Heart right ventricle (tissue), 16 donors: ENCODE measurements at places on chromosomes 6 and 20. TPM values are rescaled to one million over a fixed set of nuclear protein-coding genes. Genes with fewer than 3 reads are reported as not detected.

- DNase-seq: no peak
These were observed 2.3 kb downstream of the NKAIN2 start for GRCh38 chr6:123805921-123806320.

DNA sequence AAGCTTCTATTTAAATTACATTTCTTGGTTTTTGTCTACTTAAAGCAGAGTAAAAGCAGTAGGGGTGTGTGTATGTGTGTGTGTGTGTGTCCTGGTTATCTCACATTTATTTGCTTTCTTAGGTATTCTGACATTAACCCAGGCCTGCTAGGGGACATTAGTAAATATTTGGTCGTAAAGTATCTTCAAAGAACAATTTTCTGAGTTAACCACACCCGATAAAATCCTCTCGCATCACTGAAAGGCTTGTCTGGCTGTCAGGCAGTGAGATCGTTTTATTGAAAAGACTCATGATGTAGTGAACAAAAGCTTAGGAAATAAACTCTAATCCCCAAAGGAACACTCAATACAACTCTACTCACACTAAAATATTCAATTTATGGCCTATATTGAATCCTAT is 77.9 kb downstream of the ZNF217 start:
- DNase-seq: no peak

The PEDS1 gene
- total RNA-seq: 36.2 TPM

The PAX1 gene
- total RNA-seq: not detected

- peak; percentile 6 for DNase-seq
These were observed 29.5 kb upstream of the BHLHE23 start for GRCh38 chr20:63036291-63036690.

DNA sequence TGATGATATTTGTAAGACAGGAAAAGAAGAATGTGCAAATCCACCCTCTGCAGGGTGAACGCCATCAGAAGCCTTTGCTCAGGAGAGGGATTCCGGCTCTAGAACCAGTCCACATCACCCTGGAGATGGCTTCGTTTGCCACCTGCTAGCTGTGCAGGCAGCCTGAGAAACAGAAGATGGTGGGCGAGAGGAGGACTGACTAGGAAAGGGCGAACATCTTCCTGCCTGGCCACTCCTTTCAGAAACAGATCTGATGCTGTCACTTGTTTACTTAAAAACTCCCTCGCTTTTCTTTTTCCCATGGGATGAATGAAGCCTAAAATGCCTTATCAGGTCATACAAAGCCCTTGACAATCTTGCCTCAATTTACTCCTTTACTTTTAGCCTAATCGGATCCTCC is 1.2 kb downstream of the PTPRA start:
- no peak for DNase-seq

The SLC17A4 gene
- total RNA-seq: not detected

DNA sequence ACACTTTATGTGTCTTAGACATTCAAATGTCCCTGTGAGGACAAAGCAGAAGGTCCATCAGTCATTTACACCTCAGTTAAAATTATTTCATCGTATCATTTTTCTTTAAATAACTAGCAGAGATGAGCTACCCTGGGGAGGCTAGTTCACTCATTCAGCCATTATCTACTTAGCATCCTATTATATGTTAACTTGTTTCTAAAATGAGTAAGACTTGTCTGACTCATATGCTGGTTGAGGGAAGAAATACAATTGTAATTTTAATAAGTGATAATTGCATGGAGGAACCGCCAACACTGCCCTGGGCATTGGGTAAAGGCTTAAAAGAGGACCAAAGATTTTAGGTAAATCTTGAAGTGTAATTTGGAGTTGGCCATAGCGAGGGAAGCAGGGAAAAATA is 12.4 kb upstream of the PTPRK start:
- no peak for DNase-seq

DNA sequence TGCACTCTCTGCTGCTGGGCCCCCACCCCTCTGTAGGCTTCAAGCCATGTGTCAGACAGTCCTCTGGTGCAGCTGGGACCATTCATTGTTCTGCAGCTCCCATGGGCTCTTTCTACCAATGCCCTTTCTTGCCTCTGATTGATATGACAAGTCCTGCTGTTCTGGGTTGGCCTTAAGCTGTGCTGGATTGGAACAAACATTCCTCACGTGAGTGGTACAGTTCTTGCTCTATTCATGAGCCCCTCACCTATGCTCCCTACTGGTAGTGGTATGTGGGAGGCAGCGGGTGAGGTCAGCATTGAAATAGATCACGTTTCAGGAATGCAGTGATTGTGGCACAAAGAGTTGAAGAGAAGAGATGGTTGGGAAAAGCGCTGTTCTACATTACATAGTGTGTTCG is 48.8 kb upstream of the RALY start:
- DNase-seq: no peak

GRCh38 chr6:34339971-34340370 is 52.5 kb downstream of the NUDT3 start:
- no peak for DNase-seq

DNA sequence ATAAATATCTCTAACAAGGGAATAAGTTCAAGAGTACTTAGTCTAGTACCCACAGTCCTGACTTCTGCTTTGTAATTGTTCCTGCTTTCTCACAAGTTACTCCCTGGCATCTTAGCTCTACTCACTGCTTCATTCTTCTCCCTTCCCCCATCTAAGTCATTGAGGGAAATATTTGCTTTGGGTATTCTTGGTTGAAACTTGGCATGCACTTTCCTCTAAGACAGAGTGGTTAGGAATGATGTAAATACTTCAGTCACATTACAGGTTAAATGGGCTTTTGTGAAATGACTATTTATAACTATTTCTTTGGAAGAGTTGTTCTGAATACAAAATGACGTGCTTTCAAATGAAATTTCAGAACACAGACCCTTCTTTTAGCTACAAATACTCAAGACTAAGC is 67.7 kb upstream of the PLEKHG1 start:
- no peak for DNase-seq

The FARS2 gene
- 18.0 TPM for total RNA-seq

DNA sequence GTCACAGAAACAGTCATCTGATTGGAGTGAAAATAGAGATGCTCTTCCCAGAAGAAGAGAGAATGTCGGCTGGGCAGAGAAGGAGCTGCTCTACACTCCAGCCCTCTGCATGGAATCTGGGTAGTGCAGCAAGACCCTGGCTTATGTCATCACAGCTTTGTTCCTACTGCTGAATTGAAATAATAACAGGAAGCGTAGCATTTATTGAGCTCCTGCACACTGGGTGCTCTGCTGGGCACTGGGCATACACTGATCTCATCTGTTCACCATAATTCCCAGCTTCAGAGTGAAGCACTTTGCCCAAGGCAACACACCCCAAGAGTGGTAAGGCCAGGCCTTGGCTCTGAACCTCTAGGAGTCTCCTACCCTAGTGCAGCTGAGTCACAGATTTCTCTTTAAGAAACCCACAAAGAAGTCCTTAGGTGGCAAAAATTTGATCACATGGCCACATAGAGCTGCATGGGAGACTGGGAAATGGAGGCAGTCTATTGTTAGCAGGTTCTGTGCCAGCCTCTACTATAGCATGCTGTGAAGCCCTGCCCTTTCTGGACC is 3.9 kb upstream of the SDCBP2 start:
- no peak for DNase-seq

The SALL4 gene
- total RNA-seq: not detected

DNA sequence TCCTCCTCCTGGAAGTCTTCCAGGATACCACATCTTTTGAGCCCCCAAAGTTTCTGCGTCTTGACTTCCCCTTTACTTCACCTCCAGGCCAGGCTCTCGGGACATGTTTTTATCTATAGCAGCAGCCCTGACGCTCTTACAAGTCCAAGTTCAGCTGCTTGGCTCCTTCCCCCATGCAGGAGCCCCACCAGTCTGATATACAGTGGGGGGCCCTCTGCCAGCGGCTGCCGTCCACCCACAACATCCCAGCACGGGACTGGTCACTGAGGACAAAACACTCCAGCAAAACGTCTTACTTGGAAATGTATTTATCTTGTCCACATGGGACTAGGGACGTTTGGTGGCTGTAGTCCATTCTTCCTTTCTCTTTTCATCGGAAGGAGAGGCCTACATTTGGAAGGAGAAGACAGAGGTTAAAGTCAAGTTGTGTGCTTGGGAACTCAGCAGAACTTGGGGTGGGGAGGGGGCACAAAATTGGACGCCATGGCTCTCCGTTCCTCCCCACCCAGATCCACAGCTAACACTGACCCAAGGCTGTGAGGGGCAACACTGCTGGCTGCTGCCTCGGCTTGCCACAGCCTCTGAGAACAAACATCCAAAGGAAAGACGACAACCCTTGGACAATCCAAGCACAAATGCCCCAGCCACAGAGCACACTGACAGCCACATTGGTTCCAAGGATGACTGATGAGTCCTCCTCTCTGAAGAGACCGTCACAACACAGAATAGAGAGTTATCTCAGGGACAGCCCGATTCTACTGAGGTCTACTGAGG is 79.2 kb downstream of the PRND start:
- no peak for DNase-seq

DNA sequence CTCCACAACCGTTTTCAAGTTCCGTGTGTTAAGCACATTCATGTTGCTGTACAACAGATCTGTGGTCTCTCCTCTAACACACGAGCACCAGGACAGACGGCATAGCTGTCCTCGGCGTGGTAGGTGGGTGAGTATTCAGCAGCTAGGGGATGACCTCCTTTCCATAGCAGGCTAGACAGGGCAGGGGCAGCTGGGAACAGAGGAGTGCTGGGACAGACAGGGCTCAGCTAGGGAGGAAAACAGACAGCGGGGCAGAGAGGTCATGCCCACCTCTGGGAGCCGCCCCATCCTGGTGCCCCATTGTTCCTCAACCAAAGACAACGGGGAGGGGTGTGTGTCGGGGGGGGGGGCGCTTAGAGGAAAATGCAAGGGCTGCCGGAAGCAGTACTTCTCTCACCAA is 271.5 kb upstream of the FOXQ1 start:
- no peak for DNase-seq

The REPS1 gene
- 39.2 TPM for total RNA-seq

GRCh38 chr20:3407771-3408637 is 535 bp upstream of the DNAAF9 start:
- DNase-seq: peak; percentile 78

The TSPO2 gene
- not detected for total RNA-seq

GRCh38 chr6:54846857-54847674 is 495 bp downstream of the FAM83B start:
- DNase-seq: peak; percentile 19

- peak; percentile 64 for DNase-seq
These were observed 6.1 kb downstream of the GMPR start for GRCh38 chr6:16244446-16244845.
